SK-N-SH treated with all-trans-retinoic acid at 6 μM for 48 hours (cell line): ENCODE measurements at places on chromosomes 11 and 22.

GRCh38 chr11:13885083-13885482, 77.4 kb upstream of the SPON1 start:
- no peak for ATAC-seq

DNA sequence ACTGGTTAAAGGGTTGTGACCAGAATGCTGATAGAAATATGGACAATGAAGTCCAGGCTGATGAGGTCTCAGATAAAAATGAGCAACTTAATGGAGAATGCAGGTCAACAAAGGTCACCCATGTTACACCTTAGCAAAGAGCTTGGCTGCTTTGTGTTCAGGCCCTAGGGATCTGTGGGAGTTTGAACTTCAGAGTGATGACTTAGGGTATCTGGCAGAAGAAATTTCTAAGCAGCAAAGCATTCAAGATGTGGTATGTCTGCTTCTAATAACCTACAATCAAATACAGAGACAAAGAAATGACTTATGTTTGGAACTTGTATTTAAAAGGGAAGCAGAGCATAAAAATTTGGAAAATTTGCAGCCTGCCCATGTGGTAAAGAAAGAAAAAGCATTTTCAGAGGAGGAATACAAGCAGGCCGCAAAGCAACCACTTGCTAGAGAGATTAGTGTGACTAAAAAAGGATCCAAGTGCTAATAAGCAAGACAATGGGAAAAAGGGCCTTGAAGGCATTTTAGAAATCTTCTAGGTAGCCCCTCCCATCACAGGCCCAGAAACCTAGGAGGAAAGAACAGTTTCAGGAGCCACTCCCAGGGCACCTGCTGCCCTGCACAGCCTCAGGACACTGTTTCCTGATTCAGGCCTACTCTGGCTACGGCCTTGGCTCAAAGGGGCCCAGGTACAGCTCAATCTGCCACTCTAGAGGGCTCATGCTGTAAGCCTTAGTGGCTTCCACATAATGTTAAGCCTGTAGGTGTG, 41.3 kb downstream of the TNKS1BP1 start:
- ATAC-seq = no peak

- ATAC-seq = no peak
Observed at GRCh38 chr22:46549563-46549840, 12.1 kb upstream of the CELSR1 start.

- no peak for ATAC-seq
Observed at GRCh38 chr11:92424281-92424680, 199.7 kb downstream of the FAT3 start.

DNA sequence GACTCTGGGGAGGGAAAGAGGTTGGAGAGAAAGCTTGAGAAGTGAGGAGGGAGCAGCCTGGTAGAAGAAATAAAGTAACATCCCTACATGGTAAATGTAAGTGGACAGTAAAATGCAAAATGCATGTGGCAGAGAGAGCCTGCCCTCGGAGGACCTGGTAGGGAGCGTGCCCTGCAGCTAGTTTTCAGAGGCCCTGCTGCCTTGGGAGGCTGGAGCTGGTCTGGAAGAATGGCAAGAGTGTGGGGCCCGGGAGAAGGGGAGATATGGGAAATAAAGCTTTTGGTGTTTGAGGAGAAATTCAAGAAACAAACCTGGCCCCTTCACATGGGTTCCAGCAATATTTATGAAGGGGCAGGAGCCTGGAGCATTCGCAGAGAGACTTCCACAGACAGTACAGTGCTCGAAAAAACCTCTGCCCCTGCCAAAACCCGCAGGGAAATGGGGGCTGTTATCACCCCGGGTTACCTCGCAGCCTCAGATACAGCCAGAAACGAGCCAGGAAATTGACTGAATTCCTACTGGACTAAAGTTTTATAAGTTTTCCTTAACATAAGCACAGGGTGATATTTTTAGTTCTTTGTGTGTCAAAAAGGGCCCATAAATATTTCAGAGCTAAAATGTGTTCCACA, 363.0 kb downstream of the TENM4 start:
- peak; percentile 53 for ATAC-seq

DNA sequence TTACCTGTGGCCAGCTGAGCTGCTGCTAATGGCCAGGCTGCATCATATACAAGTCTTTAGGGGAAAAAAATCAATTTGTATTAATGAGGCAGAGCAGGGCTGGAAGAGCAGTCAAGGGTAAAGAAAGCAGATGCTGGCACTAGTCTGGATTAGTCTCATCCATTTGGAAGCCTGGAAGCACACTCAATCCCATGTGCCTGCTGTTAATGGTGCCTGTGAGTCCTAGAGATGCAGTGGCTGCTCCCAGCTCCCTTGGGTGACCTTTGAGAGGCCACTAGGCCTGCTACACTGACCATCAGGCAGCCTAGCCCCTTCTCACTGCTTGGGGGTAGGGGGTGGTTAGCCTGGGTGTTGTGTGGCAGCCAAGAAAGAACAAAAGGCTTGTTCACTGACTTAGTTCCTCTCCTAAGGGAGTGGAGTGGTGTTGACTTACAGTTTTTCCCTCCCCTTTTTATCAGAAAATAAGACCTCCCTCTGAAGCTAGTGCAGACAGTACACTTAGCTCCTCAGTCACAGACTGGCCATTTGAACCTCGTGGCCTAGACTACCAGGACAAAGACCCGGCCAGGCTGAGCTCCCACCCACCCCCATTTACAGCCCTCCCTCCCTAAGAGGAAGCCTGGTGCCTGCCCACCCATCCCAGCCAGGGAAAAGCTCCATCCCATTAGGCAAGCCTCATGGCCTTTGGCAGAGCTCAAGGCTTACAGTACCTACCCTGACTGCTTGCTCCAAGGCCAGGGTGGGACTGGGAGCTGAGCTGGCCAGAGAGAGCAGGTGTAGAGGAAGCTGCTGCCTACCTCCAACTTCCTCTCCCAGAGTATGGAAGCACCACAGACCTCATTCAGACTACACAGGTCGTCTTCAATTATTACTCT, 7.8 kb downstream of the PIK3IP1 start:
- ATAC-seq = no peak; the same call in 2 of the 3 replicates

DNA sequence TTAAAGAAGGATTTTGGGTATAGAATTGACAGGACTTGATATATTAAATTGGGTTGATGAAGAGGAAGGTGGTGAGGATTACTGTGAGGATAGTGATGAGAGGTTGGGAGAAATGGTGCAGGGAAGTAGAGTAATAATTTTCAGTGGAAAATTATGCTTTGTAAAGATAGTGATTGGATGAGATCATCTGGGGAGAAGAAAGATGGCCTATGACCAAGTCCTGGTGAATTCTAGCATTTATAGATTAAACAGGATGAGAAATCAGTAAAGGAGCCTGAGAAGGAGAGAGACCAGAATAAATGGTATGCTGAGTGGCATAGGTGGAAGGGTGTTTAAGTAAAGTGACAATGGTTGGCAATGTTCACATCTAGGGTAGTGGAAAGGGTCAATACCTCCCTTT, 15.0 kb downstream of the IPO7 start:
- no peak for ATAC-seq

GRCh38 chr11:67307545-67308001, 4.2 kb downstream of the SSH3 start:
- ATAC-seq = no peak

- no peak for ATAC-seq
Observed at GRCh38 chr11:92790366-92790765, 179.1 kb upstream of the MTNR1B start.

- ATAC-seq = peak; percentile 15
Observed at GRCh38 chr11:35619116-35619854, 1.0 kb downstream of the FJX1 start.

- ATAC-seq = no peak
Observed at GRCh38 chr11:121494355-121495099, 41.8 kb upstream of the SORL1-AS1 start.

GRCh38 chr11:133745791-133746190, 99.5 kb downstream of the SPATA19 start:
- ATAC-seq = no peak

DNA sequence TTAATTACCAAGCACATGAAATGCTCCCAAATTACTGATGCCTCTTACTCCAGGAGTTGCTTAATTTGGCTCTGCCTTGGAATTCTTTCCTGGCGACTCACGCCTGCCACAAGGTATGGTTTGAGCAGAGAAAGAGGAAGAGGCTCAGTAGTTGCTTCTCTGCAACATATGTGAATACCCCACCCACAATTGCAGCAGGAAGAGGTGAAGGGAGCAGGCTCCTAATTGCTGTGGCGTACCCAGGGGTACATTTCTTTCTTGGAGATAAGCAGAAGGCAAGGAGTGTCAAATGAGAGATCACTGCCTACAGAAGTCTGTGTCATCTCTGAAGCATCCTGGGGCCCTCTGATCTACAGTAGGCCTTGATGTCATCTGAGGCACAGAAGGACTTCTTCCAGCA, 10.6 kb upstream of the NNMT start:
- peak; percentile 39; the same call in 2 of the 3 replicates for ATAC-seq

- no peak for ATAC-seq
Observed at GRCh38 chr22:28245579-28246224, 326.6 kb upstream of the PITPNB start.

DNA sequence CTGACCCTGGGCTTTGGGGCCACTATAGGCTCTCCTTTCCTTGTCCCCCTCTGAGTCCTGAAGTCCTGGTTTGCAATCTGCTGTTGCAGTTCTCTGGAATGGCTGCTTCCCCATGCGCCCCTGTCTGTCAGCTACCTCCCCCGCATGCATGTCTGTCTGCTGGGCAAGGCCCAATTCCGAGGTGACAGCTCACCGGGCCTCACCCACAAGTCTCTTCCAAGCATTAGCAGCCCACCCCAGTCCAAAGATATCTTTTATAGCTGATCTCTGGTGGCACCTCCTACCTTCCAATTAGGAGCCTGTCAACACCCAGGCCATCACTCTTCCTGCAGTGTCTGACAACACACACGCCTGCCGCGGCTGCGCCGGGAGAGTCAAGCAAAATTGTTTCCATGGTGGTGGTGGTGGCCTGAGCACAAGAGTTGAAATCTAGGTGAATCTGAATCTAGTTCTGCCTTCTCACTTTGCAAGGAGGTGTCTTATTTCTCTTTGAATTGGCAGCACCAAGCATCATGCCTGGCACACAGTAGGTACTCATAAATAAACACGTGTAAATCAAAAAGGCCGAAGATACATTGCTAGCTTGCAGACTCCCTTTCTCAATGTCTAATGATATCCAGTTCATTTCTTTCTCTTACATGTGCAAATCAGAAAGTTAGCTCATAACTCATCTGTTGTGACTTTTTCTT, 1.2 kb upstream of the LMO2 start:
- no peak for ATAC-seq

- no peak for ATAC-seq
Observed at GRCh38 chr11:34487430-34487829, 26.2 kb downstream of the ELF5 start.

GRCh38 chr22:31081963-31082605, 966 bp downstream of the SMTN start:
- ATAC-seq = no peak

DNA sequence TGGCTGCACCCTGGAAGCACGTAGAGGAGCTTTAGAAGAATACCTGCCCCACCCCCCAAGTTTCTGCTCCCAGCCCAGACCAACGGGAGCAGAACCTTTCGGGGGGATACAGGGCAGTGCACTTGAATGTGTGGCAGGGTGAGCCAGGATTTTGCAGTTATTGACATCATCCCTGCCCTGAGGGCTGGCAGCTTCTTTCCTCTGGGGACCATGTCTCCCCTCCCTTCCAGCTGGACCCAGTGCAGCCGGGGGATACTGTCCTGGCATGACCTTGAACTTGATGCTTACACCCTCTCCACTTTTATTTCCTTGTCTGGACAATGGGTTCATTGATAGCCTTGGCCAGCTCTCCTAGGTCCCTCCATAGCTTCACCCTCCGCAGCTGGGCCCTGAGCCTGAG, 4.1 kb upstream of the CABP7 start:
- ATAC-seq = no peak

GRCh38 chr11:2122907-2123627, 16.1 kb downstream of the IGF2 start:
- ATAC-seq = no peak

DNA sequence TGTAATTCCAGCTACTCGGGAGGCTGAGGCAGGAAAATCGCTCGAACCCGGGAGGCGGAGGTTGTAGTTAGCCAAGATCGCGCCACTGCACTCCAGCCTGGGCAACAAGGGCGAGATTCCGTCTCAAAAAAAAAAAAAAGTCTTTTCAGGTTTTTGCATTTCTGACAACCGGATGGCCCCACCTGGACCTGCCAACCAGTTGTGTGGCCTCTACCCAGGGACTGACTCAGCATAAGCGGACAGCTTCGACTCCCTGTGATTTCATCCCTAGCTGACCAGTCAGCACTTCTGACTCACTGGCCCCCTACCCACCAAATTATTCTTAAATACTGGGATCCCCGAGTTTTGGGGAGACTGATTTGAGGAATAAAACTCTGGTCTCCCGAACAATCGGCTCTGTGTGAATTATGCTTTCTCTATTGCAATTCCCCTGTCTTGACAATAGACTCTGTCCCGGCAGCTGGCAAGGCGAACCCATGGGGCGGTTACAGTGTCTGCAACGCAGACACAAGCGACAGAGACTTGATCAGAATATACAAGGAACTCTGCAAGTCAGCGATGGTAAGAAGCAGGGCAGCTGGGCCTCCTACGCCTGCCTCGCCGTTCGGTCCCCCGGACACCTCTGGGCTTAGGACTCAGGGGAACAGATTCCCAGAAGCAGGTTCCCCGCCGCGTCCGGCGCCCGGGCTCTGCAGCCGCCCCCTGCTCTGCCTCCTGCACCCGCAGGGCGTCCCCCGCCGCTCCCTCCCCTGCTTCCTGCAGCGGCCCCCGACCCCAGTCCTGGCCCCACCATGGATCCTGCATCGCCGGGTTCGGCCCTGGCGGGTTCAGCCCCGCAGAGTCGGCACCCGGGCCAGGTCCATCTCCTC, 741 bp upstream of the TALDO1 start:
- ATAC-seq = peak; percentile 59

DNA sequence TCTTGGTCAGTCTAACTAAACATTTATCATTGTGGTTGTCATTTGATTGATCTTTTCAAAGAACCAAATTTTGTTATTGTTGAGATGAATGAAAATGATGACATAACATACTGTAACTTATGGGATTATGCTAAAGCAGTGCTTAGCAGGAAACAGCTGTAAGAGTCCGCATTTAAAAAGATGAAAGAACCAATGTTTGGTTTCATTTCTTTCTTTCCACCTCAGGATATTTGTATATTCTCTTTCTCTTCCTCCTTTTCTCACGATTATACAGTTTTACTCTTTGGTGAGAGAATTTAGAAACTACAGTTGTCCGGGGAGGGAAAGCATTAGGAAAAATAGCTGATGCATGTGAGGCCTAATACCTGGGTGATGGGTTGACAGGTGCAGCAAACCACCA, 23.1 kb downstream of the PIH1D2 start:
- no peak for ATAC-seq

GRCh38 chr11:119567688-119568582, 145.0 kb upstream of the THY1 start:
- ATAC-seq = peak; percentile 93

DNA sequence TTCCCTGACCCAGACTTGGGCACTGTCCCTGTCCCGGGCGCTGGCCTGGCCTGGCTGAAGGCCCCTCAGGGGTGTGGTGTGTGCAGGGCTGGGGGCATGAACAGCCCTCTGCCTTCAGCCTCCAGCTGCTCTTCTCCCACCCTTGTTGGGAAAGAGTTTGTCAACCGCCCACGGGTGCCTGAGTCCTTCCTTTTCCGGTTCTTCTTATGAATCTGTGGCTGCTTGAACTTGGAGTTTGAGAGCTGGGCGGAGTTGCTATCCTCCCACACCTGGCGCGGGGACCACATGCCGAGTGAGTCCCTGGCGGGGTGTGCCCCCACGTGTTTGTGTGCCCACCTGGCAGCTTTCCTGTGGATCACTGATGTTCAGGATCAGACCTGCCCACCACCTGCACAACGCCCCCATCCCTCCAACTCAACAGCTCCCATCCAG, 13.4 kb downstream of the NFAM1 start:
- ATAC-seq = no peak
